ENCODE measurements at places on chromosomes 4 and X. TPM values are rescaled to one million over a fixed set of nuclear protein-coding genes. Genes with fewer than 3 reads are reported as not detected.
A peak's percentile ranks its signal among the peaks of the same experiment; 100 is the strongest.

GRCh38 chrX:149938881-149939654, 777 bp upstream of the EOLA2 start:
- DNase-seq = no peak

DNA sequence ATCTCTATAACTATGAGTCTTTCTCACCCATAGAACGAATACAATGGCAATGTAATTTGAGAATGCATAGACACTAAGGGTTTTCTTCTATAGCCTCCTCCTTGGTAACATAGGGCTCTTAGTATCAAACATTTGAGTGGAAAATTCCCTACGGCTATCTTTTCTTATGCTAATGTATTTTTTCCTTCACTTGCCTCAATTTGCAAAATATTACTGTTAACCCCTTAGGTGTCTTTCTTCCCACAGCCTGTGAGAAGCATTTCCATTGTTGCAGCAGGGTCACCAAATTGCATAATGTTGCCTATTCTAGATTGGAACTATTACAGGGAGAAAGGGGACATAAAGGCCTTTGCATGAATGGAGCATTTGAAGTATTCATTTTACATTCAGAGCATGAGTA, 140.5 kb upstream of the RAPGEF2 start:
- no peak for DNase-seq

DNA sequence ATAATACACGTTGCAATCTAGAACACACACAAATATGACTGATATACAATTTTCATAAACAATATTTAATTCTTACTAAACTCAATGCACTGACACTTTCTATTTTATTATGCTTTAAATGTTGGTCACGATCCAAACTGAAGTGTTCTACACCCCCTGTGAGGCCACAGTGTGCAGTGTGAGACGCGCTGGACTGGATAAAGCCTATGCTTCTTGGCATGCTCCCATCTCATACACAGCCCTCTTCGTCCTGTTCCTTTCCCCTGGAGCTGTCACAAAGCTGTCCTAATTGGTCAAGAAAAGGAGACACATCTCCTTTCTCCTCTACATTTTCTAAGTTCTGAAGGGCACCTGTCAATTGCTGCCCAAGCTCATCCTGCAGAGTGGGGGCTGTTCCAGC, 72.0 kb downstream of the SCD5 start:
- DNase-seq = no peak

DNA sequence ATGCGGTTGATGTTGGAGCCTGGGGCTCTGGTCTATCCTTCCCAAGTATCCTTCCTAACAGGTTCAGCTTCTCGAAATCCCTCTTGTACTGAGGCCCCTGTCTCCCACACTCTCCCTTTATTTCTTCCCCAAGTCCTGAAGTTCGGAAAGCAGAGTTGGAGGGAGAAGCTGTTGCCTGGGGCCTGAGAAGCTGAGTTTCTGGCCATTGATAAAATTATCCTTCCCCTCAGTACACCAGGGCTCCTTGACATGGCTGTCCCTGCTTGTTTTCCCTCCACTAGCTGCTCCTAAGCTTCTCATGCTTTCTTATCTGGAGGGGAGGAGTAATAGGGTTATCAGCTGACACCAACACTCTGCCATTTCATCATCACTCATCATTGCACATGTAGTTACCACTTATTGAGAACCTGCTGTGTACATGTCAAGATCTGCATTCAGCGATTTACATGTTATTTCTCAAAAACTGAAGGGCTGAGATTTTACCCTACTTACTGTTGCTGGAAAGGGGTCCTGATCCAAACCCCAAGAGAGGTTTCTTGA, 58.0 kb downstream of the FUNDC1 start:
- DNase-seq = no peak

DNA sequence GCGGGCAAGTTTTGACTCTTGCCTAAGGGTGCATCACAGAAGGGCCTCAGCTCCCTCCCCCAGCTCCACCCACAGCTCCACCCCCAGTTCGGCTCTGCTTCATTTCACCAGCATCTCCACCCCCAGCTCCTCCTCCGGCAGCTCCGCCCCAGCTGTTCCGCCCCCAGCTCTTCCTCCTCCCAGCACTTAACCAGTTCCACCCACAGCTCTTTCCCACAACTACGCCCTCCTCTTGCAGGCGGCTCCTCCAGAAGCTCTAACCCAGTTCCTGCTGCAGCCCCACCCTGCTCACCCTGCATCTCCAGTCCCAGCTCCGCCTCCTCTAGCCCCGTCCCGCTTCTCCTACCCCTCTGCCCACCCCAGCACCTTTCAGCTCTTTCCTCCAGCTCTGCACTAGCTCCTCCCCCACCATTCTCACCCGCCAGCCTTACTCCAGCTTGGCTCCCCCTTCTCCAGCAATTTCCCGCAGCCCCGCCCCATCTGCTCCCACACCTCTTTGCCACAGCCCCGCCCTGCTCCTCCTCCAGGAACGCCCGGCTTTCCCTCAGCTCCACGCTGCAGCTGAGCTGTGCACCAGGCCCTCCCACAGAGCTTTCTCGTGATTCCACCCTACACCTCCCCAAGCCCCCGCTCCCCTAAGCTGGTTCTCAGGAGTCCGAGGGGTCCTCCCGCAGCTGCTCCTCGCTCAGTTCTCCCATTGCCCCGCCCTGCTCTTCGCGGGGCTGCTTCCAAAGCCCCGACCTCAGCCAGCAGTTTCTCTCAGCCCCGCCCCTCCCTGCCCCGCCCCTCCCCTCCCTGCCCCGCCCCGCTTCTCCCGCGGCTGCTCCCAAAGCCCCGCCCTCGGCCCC, 1.3 kb upstream of the EOLA1 start:
- DNase-seq = peak; percentile 80

DNA sequence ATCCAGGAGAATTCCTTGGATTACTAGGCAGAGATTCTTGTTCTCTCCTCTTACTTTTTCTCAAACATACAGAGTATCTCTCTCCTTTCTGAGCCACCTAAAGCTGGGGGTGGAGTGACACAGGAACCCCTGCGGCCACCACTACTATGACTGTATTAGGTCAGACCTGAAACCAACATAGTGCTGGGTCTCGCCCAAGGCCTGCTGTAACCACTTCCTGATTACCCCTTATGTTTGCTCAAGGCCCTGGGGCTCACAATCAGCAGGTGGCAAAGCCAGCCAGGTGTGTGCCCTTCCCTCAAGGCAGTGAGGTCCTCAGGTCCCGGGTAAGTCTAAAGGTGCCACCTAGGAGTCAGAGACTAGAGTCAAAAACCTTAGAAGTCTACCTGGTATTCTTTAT, 166.4 kb downstream of the PARM1 start:
- DNase-seq = no peak

DNA sequence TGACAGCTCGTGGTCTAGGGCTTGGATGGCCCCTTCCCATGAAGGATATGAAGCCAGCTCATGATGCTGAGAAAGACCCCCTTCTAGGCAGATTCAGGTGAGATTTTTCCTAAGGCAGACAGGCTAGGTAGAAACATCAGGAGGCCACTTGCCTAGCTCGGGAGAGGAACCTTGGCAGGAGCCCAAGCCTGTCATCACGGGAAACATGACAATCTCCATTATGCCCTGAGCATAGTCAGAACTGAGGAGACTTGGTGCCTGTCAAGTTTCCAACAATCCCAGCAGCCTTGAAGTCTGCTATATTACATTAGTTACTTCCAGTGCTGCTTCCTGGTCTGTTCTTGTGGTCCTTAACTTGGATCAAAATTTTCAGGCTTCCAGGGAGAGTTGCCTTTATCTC, 18.7 kb upstream of the WDR1 start:
- no peak for DNase-seq

DNA sequence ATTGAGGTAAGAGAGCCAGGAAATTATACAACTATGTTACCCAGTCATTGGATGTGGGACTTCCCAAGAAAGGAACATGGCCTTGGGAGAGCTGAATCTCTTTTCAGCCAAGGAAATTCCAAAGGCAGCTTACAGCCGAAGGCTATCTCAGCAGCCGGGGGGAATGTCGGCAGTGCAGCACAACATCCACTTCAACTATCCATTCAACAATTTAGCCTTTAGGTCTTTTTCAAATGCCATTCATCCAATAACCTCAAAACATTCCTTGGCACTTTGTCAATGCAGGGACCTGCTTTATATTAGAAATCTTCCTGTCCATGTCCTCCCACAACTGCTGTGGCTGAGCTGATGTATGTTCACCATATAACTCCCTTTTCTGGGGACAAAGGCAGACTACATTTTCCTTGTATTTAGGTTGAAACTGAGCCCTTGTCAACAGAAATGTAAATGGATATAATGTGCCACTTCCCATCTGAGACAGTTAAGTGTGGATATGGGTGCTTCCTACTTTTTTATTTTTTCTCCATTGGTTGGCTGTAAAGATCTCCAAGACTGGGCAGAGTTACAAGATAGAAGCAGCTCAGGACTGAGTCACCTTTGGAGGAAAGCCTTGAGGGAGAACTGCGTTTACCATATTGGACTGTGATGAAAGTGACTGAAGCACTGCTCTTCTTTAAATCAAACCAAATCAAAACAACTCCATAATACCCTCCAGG, 94.8 kb downstream of the GPRIN3 start:
- DNase-seq = no peak

- no peak for DNase-seq
These were observed 131.5 kb downstream of the AASDH start for GRCh38 chr4:56255820-56256219.

- DNase-seq = no peak
These were observed 850 bp upstream of the CXCL3 start for GRCh38 chr4:74039315-74039763.

The DDX53 gene
- not detected for polyA plus RNA-seq

The ATP1B4 gene
- 0.06 TPM for polyA plus RNA-seq

The SSX3 gene
- not detected for polyA plus RNA-seq

Data from left renal cortex interstitium (tissue), 4 donors.